ENCODE measurements at places on chromosomes 7 and 10.
A peak's percentile ranks its signal among the peaks of the same experiment; 100 is the strongest.

DNA sequence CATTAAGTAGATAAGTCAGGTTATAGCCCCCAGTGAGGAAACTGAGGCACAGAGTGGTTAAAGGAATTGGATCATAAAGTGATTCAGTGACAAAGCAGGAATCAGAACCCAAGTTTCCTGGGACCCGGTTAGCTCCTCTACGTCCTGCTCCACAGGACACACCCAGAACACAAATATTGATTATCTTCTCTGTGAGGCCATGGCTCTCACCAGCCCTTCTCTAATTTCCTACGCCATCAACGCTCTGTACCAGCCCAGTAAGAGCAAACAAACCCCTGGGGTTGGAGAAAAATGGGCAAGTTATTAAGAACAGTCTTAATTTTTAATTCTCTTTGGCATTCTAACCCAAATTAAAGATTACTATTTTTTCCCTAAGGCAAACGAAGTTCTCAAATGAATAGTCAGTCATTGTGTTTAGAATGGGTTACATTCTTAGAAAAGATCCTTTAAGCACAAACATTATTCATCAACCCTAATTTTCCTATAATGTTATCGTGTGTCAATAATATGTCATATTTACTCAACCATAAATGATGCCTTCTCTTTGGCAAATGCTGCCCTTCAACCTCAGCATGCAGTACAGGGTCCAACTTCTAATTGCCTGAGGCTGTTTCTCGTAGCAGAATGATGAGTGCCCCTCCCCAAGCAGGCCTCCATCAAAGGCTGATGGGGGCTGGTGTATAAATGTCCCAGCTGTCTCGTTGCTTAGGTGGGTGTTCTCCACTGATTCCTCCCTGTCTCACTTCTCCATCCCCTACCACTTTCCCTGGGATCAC, 25.4 kb upstream of the TM9SF3 start:
- H3K27me3 ChIP-seq, result peaks cover 2% of the 10 kb centered on the region
- no peak for DNase-seq
- H3K4me1 ChIP-seq, result no peaks in the 10 kb centered on the region
- H3K36me3 ChIP-seq, result no peaks in the 10 kb centered on the region
- no peak overlapping the region for H3K27ac ChIP-seq
- H3K4me3 ChIP-seq, result no peak overlapping the region

DNA sequence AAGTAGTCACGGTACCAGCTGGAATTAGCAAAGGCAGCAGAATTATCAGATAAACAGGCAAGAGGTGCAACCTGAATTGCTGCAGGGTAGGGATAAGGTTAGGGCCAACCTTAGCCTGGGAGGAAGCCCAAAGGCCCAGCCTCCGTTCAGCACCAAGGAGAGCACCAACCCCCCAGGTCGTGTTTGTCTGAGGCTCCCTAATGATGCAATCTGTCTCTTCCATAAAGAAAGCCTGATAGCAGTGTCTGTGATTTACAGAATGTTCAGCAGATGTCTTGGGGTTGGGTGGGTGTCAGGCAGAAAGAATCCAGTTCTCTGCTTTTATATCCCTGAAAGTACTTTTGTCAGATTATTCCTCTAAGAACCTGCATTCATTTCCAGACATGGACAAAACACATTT, 328.4 kb upstream of the AOAH start:
- no peak overlapping the region for H3K4me3 ChIP-seq
- H3K36me3 ChIP-seq, result no peaks in the 10 kb centered on the region
- DNase-seq, result peak; percentile 29

DNA sequence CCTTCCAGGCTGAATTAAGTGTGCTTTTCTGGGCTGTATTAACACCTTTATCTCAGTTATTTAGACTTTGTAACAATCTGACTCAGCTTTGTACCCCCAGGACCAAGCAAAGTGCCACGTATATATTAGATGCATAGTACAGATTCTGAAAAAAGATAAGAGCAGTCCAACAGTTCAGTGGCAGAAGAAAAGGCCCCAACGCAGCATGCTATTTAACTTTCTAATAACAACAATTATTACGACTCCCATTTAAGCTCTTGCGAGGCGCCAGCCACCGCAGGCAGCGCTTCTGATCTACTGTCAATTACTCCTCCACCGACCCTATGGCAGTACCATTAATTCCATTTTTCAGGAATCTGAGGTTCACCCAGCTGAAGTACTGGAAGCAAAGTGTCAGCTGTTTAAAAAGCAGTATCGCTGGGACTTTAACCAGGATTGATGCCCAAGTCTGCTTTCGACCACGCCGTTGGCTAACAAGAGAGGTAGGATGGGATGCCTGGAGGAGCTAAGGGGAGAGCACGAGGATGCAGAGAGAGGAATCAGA, 638 bp downstream of the LIPA start:
- no peaks in the 10 kb centered on the region for H3K27me3 ChIP-seq
- H3K27ac ChIP-seq, result peak overlapping the region; percentile 51
- no peaks in the 10 kb centered on the region for H3K4me1 ChIP-seq
- H3K36me3 ChIP-seq, result no peaks in the 10 kb centered on the region
- no peak for DNase-seq

GRCh38 chr7:49228426-49229098, 304.2 kb downstream of the CDC14C start:
- no peaks in the 10 kb centered on the region for H3K36me3 ChIP-seq
- no peak overlapping the region for H3K4me3 ChIP-seq
- H3K27ac ChIP-seq, result no peak overlapping the region
- DNase-seq, result no peak
- no peaks in the 10 kb centered on the region for H3K4me1 ChIP-seq

- DNase-seq, result peak; percentile 93
- H3K36me3 ChIP-seq, result no peaks in the 10 kb centered on the region
- H3K27me3 ChIP-seq, result no peaks in the 10 kb centered on the region
- no peak overlapping the region for H3K27ac ChIP-seq
- peaks cover 8% of the 10 kb centered on the region for H3K4me1 ChIP-seq
Observed at GRCh38 chr7:95180-95862, 97.0 kb upstream of the FAM20C start.

- H3K27ac ChIP-seq, result no peak overlapping the region
- H3K4me3 ChIP-seq, result no peak overlapping the region
- no peaks in the 10 kb centered on the region for H3K36me3 ChIP-seq
Observed at GRCh38 chr10:79375321-79376077, 28.2 kb downstream of the PPIF start.

DNA sequence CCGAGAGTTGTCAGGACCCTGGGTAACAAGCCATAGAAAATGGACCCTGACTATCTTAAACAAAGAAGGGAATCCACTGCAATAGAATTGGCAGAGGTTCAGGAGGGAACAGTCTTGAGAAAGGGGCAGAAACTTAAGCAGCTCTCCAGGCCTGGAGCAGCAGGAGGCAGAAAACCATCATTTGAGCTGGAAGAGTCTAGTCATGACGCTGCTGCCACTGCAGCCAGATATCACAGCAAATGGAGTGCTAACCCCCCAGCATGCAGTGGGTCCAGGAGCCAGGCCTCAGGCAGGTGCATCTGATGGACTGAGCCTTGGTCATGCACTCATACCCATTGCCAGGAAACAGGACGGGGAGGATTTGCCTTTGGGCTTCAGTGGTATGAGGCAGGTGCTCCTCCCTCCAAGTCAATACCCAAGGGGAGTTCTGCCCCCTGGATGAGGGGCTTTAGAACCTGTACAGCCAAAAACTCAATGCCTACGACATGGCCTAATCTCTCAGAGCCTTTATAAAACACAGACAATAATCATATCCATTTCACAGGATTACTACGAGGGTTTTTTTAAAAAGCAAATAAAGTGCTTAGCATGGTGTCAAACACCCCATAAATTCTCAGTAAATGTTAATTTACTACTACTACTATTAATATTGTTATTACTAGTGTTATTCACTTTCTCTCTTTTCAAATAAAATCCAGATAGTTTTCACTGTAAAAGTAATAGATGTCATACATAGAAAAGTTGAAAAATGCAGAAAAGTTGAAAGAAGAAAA, 30.7 kb downstream of the DUSP5 start:
- no peaks in the 10 kb centered on the region for H3K27me3 ChIP-seq
- no peak overlapping the region for H3K27ac ChIP-seq

GRCh38 chr7:41130086-41130485, 572.8 kb downstream of the INHBA start:
- no peak overlapping the region for H3K27ac ChIP-seq
- no peaks in the 10 kb centered on the region for H3K4me1 ChIP-seq
- no peaks in the 10 kb centered on the region for H3K27me3 ChIP-seq
- no peak overlapping the region for H3K4me3 ChIP-seq

GRCh38 chr10:78203915-78204818, 170.5 kb downstream of the RPS24 start:
- H3K4me1 ChIP-seq, result no peaks in the 10 kb centered on the region
- no peaks in the 10 kb centered on the region for H3K36me3 ChIP-seq
- H3K27ac ChIP-seq, result no peak overlapping the region
- no peaks in the 10 kb centered on the region for H3K27me3 ChIP-seq

DNA sequence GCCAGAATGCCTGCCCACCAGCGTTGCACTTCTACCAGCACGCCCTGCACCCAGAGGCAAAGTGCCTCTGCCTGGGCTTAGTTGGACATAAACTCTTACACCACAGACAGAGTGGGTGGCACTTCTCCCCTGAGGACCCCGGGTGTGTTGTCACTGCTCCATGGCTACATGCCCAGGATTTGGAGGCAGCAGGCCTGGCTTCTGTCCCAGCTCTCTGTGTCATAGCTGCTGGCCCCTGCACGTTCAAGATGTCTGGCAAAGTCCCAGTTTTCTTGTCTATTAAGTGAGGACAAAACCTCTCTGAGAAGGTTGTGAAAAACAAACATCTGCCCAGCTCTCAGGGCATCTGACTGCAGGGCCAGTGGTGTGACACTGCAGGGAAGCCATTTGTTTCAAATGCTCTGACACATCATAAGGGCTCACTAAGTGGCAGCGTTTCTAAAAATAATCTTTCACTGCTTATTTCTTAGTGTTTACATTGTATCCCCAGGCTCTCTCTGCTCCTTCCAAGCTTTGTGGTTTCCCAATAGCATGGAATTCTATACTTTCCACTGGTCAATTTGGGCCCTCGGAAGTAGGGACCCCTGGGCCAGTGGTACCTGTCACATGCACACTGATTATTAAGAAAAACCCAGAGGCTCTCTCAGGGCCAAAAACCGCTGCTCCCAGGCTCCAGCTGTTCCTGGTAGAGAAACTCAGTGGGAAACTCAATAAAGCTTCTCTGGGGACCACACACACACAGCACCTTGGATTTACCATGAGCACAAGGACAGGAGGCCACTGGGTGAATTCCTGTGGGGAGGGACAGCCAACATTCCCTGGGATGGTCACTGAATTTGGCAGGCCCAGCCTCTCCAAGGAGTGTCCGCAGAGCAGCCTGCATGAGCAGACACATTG, 86.2 kb upstream of the ANLN start:
- H3K4me3 ChIP-seq, result no peak overlapping the region
- peaks cover 19% of the 10 kb centered on the region for H3K4me1 ChIP-seq
- peak overlapping the region; percentile 42 for H3K27ac ChIP-seq
- peak; percentile 97 for DNase-seq
- H3K36me3 ChIP-seq, result no peaks in the 10 kb centered on the region

GRCh38 chr10:129096065-129096984, 370.7 kb upstream of the MGMT start:
- H3K4me1 ChIP-seq, result peaks cover 5% of the 10 kb centered on the region
- no peaks in the 10 kb centered on the region for H3K27me3 ChIP-seq
- no peak overlapping the region for H3K4me3 ChIP-seq
- DNase-seq, result peak; percentile 100
- no peak overlapping the region for H3K27ac ChIP-seq

DNA sequence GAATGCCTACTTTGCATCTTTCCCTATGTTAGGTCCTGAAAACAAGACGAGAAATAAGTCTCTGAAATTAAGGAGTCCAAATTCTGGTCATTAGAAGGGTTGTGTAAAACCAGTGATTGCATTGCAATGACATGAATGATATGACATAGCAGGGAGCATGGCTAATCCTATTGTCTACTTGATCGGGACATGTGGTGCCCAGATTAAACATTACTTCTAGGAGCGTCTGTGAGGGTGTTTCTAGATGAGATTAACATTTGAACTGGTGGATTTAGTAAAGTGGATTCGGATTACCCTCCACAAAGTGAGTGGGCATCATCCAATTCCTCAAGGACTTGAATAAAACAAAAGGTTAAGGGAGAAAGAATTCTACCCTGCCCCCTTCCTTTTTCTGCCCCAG, 434.9 kb upstream of the KLF6 start:
- H3K4me1 ChIP-seq, result no peaks in the 10 kb centered on the region
- H3K27ac ChIP-seq, result no peak overlapping the region
- H3K36me3 ChIP-seq, result no peaks in the 10 kb centered on the region
- no peak for DNase-seq
- no peaks in the 10 kb centered on the region for H3K27me3 ChIP-seq

DNA sequence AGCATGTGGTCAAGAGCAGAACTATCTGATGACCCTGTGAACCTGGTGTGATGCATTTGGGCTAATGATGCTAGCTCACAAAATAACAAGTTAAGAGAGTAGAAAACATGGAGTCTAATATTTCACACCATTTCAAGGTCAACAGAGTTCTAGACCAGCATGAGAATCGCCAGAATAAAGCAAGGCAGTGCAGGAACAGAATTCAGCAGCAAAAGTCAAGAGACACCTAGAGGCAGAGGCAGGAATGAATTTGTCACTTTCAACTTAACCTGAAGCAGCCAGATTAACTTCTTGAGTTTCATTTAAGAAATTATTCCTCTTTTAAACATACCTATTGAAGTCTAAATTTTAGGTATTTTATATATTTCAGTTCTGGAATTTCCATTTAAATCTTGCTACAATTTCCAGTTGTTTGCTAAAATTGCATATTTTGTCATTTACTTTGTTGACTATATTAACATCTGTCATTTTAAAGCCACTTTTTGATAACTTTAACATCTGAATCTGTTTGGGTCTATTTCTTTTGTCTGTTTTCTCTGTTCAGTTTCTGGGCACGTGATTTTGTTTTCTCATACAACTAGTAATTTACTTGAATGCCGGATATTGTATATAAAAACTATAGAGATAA, 44.2 kb upstream of the PRSS58 start:
- no peak overlapping the region for H3K4me3 ChIP-seq
- H3K27ac ChIP-seq, result no peak overlapping the region
- H3K4me1 ChIP-seq, result no peaks in the 10 kb centered on the region
- H3K36me3 ChIP-seq, result no peaks in the 10 kb centered on the region

DNA sequence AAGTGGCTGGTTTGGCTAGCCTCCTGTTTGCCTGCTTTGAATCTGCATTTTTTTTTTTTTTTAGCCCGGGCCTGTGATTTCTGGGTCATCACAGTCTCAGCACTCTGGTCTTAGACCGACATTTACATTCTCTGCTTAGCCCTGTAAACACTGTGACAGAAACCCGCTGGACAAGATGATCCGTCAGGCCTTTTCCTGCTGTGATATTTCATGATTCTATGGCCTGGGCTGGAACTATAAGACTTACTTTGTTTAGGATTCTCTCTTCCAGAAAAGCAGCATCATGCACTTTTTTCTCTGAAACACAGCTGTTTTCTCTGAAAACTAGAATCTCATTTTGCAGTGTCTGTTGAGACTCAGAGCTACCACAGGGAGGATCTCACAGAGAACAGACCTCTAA, 705.5 kb downstream of the GRID1 start:
- no peaks in the 10 kb centered on the region for H3K4me1 ChIP-seq
- H3K4me3 ChIP-seq, result no peak overlapping the region
- no peaks in the 10 kb centered on the region for H3K36me3 ChIP-seq
- DNase-seq, result no peak
- H3K27ac ChIP-seq, result no peak overlapping the region
- no peaks in the 10 kb centered on the region for H3K27me3 ChIP-seq
